ENCODE measurements at places on chromosomes 3 and 15.

- DNase-seq = no peak
These were observed 16.8 kb upstream of the NMNAT3 start for GRCh38 chr3:139694542-139694941.

DNA sequence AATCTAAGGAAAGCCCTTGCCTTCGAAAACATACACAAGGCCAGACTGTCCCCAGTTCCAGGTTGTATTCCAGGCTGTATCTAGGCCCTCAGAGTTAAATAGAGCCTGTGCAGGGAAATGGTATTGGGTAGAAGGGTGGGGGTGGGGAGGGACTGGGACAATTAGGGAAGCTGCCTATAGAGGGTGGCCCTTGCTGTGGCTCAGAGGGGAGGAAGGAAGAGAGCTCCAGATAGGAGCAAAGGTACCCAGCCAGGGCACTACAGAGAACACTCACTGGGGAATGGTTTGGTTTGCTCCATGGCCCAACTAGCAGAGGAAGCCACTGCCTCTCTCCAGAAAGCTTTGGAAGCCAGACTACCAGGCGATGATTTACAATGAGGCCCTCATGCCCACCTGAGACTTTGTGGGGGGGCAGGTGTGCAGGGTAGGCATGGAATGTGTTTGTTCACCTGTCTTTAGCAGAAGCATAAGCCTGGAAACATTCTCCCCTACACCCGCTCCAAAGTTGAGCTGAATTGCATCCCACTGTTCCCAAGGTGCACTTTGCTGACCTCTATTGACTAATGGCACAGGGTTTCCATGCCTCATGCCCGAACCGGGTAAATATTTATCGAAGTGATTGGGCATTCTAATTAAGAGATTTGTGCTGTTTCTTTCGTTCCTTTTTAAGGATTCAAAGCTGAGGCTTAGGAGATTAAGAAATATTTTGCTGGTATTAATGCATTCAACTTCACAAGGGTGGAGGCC, 6.3 kb upstream of the TLE3 start:
- DNase-seq = no peak

GRCh38 chr3:107063351-107063750, 313.9 kb upstream of the CCDC54 start:
- no peak for DNase-seq

GRCh38 chr3:6524479-6524878, 336.4 kb upstream of the GRM7 start:
- DNase-seq = no peak

DNA sequence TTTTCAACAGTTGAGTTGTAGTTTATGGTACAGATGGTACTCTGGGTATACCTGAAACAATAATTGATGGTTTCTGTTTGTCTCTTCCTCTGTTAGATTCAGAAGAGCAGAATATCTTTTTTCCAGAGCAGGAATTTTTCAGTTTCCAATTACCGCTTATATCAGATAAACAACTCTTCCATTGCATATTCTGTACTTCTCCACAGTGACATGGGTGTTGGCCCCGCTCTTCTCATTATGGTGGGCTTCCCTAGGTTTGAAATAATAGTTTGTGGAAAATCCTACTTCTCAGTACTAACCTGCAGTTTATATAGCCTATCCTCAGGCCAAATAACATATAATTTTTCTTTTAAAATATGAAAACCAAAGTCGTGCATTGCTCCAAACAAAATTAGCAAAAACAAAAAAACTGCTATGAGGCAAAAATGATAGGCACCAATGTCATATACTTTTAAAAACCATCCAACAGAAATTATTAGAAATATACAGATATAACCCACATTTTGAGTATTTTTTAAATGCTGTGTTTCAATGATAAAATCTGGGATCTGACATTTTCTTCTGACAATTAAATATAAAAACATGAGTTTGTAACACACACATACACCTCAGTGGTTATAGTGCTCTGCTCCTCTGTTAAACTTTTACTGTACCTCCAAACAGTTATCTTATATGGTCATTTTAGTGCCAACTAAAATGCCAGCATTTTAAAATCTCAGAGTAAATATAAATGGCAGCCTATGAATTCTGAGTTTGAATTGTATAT, 56.8 kb downstream of the CMSS1 start:
- DNase-seq = no peak

DNA sequence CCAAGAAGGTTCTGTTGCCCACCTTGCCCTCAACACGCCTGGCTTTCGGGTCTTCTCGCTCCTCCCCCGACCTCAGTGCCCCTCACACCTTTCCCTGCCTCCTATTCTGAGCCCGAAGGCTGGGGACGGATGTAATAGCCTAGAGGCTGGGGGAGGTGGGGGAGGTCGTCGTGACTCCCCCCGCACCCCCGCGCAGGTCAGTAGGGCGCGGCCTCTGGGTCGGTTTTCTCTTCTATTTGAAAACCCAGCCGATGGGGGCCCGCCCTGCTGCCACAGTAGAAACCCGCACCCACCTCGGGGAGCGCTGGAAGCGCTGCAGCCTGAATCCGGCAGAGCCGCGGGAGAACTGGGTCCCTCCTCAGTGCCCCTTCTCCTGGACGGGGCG, 1.0 kb upstream of the RBPMS2 start:
- DNase-seq = no peak

DNA sequence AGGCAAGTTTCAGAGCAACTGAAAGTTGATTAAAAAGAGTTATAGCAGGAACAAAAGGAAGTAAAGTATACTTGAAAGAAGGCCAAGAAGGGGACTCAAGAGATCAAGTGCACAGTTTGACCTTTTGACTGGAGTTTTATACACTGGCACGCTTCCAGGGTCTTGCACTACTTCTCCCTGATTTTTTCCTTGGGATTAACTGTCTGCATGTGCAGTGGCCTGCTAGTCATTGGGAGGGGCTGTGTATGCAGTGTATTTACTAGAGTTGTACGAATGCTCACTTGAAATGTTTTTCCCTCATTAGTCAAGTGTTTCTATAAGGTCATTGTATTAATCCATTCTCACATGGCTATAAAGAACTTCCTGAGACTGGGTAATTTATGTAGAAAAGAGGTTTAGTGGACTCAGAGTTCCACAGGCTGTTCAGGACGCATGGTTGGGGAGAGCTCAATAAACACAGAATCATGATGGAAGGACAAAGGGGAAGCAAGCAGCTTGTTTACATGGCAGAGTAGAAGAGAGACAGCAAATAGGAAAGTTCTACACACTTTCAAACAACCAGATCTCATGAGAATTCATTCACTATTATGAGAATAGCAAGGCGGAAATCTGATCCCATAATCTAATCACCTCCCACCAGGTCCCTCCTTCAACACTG, 571.8 kb downstream of the ZPLD1 start:
- no peak for DNase-seq

Measured in ecto neural progenitor cell (in vitro differentiated cells).